ENCODE measurements at places on chromosomes 4 and X.

- DNase-seq: no peak
These were observed 160.9 kb downstream of the AFAP1 start for GRCh38 chr4:7778510-7779431.

GRCh38 chrX:41119803-41120202, 34.6 kb downstream of the USP9X start:
- no peak for DNase-seq

- peak; percentile 85 for DNase-seq
These were observed 75.0 kb downstream of the PTTG2 start for GRCh38 chr4:38034986-38035882.

DNA sequence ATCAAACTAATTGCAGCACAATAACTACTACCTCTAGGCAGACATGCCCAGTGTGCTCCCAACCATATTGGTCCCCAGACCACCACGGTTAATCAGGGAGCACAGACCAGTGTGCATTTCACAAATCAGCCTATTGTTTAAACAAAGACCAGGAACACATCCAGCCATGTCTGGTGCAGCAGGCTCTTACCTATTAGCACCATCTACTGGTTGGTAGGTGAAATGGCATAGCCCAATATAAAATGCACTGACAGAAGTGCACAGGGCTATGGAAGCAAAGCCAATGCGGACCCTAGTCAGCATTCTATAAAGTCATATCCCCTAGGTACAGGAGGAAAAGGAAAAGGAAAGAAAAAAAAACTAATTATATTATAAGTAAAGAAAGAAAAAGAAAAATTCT, 15.5 kb upstream of the CYLC1 start:
- peak; percentile 4 for DNase-seq
